ENCODE measurements at places on chromosomes 12 and 14. TPM values are rescaled to one million over a fixed set of nuclear protein-coding genes. Genes with fewer than 3 reads are reported as not detected.

The NKX2-1 gene
- total RNA-seq, result not detected

The CHGA gene
- not detected for total RNA-seq

The TMEM63C gene
- 0.71 TPM for total RNA-seq

The FGF23 gene
- total RNA-seq, result 0.04 TPM

The FBLN5 gene
- total RNA-seq, result 31.5 TPM

The SLC39A5 gene
- 0.35 TPM for total RNA-seq

The DYNC1H1 gene
- 254 TPM for total RNA-seq

The CACNA2D4 gene
- total RNA-seq, result 1.6 TPM

The CACNA1C gene
- total RNA-seq, result 3.6 TPM

The CCDC184 gene
- 1.2 TPM for total RNA-seq

All from muscle of leg (tissue), 16 donors.